ENCODE measurements at places on chromosomes 3 and 15.

DNA sequence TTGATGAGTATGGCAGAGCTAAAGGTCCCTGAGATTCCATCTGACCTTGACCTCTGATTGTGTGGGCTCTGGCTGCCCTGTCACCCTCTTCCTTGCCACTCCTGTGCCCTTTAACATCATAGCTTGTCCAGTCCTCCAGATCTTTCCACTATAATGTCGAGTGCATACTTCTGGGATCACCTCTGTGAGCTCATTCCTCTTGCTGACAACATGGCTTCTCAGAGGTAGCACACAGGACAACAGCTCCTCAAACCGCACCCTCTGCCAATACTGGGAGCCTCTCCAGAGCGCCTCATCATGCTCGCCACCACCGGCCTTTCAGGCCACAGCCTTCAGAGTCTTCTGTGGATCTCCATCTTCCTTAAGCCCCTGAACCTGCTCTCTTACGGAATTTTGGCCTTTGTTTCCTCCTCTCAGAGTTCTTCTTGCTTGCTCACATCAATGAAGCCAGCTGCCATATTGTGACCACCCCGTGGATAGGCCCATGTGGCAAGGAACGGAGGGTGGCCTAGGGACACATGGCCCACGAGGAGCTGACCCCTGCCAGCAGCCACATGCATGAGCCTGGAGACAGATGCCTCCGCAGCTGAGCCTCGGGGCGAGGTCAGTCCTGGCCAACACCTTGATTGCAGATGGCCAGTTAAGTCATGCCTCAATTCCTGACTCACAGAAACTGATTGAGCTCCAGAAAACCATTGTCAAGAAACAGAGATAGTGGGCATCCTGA is 31.1 kb downstream of the PLA2G4D start:
- no peak for DNase-seq

DNA sequence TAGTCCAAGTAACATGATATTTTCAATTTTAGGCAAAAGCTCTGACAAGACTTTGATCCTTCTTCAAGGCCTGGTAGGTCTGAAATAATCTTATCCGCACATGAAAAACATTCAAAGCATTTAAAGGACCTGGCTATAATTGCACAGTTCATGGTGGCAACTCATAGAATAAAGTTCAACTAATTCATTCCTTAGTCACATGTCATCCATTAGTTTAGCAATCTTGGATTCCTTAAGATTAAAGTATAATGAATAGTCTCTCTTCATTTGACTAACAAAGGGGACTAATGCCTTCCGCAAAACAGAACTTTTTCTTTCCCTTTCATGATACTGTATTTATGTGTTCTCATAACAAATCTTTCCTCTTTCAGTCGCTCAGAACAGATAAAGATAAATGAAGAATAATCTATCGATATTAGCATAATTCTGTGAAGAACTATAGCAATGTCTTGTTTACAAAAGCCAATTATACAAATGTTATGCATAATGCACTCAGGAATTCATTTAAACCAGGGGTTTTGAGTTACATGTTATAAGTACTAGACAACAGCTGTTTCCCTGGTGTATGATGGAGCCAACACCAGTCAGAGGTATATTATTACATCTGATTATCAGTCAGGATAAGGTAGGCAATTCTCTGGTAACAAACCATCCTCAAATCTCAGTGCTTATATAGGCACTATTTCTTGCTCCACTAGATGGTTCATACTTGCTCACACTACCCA is 172.5 kb downstream of the POTEB3 start:
- no peak for DNase-seq

DNA sequence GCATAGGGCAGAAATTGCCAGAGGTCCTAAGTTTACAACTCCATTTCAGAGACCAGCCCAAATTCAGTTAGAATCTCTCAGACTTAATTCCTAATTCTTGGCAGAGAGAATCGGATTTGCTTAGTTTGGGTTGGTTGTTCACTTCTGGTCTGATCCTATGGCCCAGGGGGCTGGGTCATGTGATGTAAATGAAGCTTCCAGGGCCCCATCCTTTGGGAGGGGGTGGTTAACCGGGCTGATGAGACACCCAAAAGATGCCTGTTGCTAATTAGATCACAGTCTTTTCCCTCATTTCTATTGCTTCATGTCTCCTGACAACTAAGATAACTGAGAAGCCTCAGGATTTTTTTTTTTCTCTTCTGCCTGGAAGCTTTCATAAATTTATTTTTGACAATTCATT is 11.1 kb upstream of the ZNF620 start:
- no peak for DNase-seq

DNA sequence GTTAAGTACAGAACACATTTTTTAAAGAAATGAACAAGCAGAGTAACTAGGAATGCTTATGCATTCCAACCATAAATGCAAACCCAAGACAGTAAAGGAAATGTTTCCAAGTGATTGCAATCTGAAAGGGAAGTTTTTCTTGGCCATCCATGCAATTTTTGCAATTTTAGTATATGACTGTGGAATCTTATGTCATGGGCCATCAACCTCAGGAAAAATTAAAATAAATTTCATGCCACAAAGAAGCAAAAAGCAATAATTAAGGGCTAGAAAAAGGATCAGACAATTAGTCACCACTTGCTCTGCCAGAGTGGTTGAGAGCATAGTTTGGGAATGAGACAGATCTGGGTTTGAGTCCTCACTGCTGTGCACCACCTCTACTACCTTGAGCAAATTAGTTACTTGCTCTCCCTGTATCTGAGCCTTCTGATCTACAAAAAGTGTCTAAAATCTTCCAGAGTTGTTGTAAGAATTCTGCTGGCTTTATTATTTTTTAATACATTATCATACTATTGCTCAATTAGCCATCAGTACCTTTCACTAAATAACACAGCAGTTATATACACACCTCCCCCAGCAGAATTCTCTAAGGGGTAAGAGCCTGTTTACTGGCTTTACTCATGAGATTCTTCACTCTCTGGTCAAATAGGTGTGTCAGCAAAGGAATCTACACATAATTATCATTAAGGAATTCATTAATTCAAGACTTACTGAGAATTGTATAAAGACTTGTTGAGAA is 49.7 kb upstream of the FBN1 start:
- DNase-seq, result no peak

Measured in SIG-M5 (cell line).